ENCODE measurements at places on chromosomes 2 and 18. TPM values are rescaled to one million over a fixed set of nuclear protein-coding genes. Genes with fewer than 3 reads are reported as not detected.

DRC1 gene
- total RNA-seq: not detected

GRCh38 chr18:60915160-60915559 is 418.1 kb upstream of the CDH20 start:
- H3K36me3 ChIP-seq: no peaks in the 10 kb centered on the region
- no peaks in the 10 kb centered on the region for H3K4me1 ChIP-seq
- H3K27me3 ChIP-seq: no peaks in the 10 kb centered on the region
- no peak overlapping the region for H3K4me3 ChIP-seq

GRCh38 chr2:58700591-58700990 is 459.5 kb upstream of the FANCL start:
- H3K4me1 ChIP-seq: peaks cover 1% of the 10 kb centered on the region
- DNase-seq: no peak
- no peak overlapping the region for H3K27ac ChIP-seq
- H3K27me3 ChIP-seq: peaks cover 8% of the 10 kb centered on the region

DNA sequence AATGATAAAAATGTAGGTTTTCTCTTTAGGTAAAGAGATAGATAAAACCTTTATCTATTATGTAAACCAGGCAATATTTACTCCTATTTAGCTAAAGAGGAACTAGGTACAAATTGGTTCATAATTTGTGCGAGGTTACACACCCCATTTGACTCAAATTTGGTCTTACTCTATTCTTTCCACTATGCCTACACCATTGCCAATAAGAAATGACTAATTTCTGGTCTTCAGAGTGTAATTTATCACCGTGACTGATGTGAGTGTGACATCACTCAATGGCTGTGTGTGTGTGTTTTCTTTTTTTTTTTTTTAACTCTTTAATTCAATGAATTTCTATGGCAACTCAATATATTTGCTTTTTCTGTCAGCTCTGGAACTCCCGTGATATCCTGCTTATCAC is 955.8 kb downstream of the TDRD15 start:
- H3K27me3 ChIP-seq: no peaks in the 10 kb centered on the region
- no peak for DNase-seq
- no peak overlapping the region for H3K27ac ChIP-seq

ABCG8 gene
- total RNA-seq: not detected

DNA sequence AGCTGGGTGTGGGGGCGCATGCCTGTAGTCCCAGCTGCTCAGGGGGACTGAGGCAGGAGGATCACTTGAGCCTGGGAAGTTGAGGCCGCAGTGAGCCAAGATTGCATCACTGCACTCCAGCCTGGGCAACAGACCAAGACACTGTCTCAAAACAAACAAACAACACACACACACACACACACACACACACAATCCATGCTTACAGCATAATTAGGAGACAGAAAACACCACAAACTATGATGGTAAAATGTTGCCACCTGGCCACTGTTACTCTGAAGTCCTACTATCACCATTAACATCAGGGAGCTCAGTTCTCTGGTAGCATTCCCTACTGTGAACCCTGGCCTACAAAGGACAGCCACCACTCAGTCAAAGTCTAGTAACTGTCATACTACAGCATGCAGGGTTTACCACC is 18.3 kb downstream of the DNPEP start:
- H3K4me3 ChIP-seq: no peak overlapping the region
- peaks cover 6% of the 10 kb centered on the region for H3K36me3 ChIP-seq
- no peaks in the 10 kb centered on the region for H3K4me1 ChIP-seq
- no peak for DNase-seq
- no peaks in the 10 kb centered on the region for H3K27me3 ChIP-seq

DCDC2C gene
- total RNA-seq: not detected

DNA sequence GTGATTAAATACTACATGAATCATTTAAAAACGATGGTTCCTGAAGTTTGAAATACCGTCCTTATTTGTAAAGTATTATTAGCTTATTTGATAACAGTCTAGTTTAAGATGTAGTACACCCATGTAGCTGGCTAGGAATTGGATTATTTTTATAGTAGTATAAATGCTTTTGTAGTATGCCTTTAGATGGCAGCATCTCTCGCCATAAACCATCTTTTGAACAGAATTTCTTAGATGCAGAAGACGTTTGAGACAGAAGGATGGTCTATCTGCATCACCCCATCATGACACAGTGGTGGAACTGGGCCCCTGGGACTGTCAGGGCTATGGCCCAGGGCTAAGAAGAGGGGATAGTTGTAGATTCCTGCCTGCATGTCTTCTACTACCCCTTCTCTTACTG is 152.7 kb downstream of the WDSUB1 start:
- H3K27ac ChIP-seq: no peak overlapping the region
- no peaks in the 10 kb centered on the region for H3K36me3 ChIP-seq
- H3K4me3 ChIP-seq: no peak overlapping the region
- H3K27me3 ChIP-seq: no peaks in the 10 kb centered on the region
- H3K4me1 ChIP-seq: peaks cover 6% of the 10 kb centered on the region
- DNase-seq: no peak

KCNIP3 gene
- not detected for total RNA-seq

GRCh38 chr2:96258166-96259022 is 7.4 kb downstream of the TMEM127 start:
- H3K27ac ChIP-seq: peak overlapping the region; percentile 43
- no peak for DNase-seq
- no peaks in the 10 kb centered on the region for H3K27me3 ChIP-seq
- peaks cover 32% of the 10 kb centered on the region for H3K4me1 ChIP-seq
- no peak overlapping the region for H3K4me3 ChIP-seq

- peaks cover 11% of the 10 kb centered on the region for H3K36me3 ChIP-seq
- H3K27me3 ChIP-seq: no peaks in the 10 kb centered on the region
- no peak overlapping the region for H3K4me3 ChIP-seq
- DNase-seq: no peak
- no peak overlapping the region for H3K27ac ChIP-seq
- H3K4me1 ChIP-seq: peaks cover 5% of the 10 kb centered on the region
Measured at GRCh38 chr2:43515807-43516497, 79.9 kb downstream of the THADA start.

GRCh38 chr18:39561126-39561525 is 1995.5 kb upstream of the CELF4 start:
- H3K4me1 ChIP-seq: no peaks in the 10 kb centered on the region
- no peak overlapping the region for H3K27ac ChIP-seq
- no peaks in the 10 kb centered on the region for H3K27me3 ChIP-seq
- DNase-seq: no peak
- no peaks in the 10 kb centered on the region for H3K36me3 ChIP-seq
- H3K4me3 ChIP-seq: no peak overlapping the region

DNA sequence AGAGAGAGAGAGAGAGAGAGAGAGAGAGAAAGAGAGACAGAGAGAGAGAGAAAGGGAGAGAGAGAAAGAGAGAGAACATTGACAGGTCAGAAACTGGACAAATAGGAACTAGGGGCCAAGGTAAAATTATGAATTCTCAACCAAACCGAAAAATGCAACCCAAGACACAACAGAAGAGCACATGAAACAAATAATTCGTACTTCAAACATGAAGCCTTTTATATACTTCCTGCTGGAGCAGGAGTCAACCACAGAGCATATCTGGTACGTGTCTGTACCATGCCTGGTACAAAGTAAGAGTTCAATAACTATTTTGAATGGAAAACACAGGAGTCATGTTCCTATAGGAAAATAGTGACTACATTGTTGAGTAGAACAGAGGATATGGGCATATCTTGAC is 6.5 kb upstream of the VPS54 start:
- DNase-seq: no peak
- H3K36me3 ChIP-seq: no peaks in the 10 kb centered on the region

HS1BP3 gene
- total RNA-seq: 14.8 TPM

- H3K27ac ChIP-seq: no peak overlapping the region
- no peak for DNase-seq
- peaks cover 13% of the 10 kb centered on the region for H3K27me3 ChIP-seq
- no peaks in the 10 kb centered on the region for H3K36me3 ChIP-seq
- no peaks in the 10 kb centered on the region for H3K4me1 ChIP-seq
Measured at GRCh38 chr2:120393456-120393855, 47.5 kb downstream of the INHBB start.

KATNAL2 gene
- 0.43 TPM for total RNA-seq

DNA sequence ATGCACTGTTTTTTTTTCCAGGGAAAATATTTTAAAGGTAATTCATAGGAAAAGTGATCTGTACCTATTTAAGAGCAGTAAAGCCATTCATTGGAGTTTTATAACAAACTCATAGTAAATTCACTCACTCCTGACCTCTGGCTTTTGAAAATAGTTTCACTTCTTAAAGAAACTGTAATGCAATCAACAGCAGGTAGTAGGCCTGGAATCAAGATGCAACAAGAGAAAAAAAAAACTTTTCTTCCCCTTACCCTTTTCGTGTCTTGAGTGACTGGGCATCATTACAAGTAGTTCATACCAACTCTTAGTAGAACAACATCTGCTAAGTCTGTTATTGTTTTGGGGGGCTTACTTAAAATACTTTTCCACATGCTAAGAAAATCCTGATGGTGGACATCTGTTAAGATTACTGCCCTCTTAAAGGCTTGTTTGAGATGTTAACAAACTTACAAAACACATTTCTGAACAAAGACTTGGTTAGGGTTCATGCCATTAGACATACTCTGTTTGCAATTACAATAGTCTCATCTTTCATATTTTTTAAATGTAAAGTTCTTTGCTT is 164.1 kb upstream of the FOSL2 start:
- peaks cover 23% of the 10 kb centered on the region for H3K36me3 ChIP-seq
- H3K4me3 ChIP-seq: no peak overlapping the region
- H3K27me3 ChIP-seq: no peaks in the 10 kb centered on the region
- no peak overlapping the region for H3K27ac ChIP-seq

RESP18 gene
- not detected for total RNA-seq

HOXD10 gene
- total RNA-seq: not detected

- no peaks in the 10 kb centered on the region for H3K4me1 ChIP-seq
- H3K36me3 ChIP-seq: no peaks in the 10 kb centered on the region
- no peak for DNase-seq
- H3K27me3 ChIP-seq: no peaks in the 10 kb centered on the region
Measured at GRCh38 chr18:51716277-51716676, 518.8 kb upstream of the MEX3C start.

DNA sequence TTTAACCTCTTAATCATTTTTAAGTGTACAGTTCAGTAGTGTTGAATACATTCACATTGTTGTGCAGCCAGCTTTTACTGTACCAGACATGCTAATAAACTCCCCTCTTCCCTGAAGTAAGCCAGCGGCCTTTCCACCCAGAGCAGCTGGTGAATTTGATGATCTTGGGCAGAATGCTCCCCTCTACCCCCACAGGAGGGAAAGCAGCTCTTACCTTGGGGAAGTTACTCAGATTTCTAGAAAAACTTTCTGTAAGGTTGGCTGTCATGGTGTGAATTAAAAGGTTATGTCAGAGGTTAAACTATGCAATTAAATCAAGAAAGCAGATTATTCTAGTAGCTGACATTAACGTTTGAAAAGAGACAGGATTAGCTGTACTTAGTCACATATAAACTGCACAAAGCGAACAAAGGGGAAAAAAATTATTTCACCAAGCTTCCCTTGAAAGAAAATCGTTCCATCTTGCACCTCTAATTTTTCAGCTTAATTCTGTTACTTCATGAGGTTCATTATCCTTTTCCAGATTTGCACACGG is 398.5 kb upstream of the NRP2 start:
- H3K27me3 ChIP-seq: no peaks in the 10 kb centered on the region
- no peak overlapping the region for H3K27ac ChIP-seq
- no peak overlapping the region for H3K4me3 ChIP-seq
- no peak for DNase-seq

DNA sequence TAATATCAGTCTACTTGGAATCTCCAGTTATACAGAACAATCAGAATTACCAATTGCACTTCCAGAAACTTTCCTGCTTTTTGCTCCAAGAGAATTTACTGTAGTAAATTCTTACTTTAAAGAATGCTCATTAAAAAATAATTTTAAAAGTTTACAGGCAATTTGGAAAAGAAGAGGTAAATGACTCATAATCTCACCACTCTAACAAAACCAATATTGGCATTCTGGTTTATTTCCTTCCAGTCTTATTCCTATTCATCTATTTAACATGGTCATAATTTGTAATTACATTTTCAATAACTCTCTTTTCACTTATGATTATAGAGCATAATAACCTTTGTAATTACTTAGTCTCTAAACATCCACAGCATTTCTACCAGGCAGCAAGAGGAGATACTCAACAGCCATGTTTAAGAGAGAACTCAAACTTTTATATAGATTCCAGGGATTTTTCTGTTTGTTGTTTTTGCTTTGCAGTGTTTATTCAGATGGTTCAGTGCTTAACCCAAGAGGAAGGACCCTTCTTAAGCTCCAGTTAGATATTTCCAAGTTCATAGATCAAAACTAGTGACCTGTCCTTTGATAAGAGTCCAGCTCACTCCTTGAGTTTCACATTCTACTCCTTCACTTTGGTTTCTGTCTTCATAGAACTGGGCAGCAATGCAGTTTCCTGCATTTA is 464.7 kb downstream of the TXNL1 start:
- no peak overlapping the region for H3K27ac ChIP-seq
- no peaks in the 10 kb centered on the region for H3K4me1 ChIP-seq
- H3K4me3 ChIP-seq: no peak overlapping the region
- DNase-seq: no peak

DNA sequence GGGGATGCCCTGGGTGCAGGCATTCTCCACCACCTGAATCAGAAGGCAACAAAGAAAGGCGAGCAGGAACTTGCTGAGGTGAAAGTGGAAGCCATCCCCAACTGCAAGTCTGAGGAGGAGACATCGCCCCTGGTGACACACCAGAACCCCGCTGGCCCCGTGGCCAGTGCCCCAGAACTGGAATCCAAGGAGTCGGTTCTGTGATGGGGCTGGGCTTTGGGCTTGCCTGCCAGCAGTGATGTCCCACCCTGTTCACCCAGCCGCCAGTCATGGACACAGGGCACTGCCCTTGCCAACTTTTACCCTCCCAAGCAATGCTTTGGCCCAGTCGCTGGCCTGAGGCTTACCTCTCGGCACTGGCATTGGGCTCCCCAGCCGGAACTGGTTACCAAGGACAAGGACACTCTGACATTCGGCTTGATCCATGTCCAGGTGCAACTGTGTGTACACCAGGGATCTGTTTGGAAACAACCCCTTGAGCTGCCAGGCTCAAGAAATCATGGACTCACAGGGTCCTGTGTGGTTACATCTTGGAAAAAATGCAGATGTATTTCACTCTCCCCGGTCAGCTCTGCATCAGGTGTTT is 31.8 kb downstream of the SLC1A4 start:
- peaks cover 26% of the 10 kb centered on the region for H3K36me3 ChIP-seq
- peaks cover 12% of the 10 kb centered on the region for H3K4me1 ChIP-seq
- H3K27me3 ChIP-seq: no peaks in the 10 kb centered on the region
- H3K27ac ChIP-seq: no peak overlapping the region
- DNase-seq: no peak
- no peak overlapping the region for H3K4me3 ChIP-seq

- H3K27me3 ChIP-seq: no peaks in the 10 kb centered on the region
- no peak overlapping the region for H3K4me3 ChIP-seq
- peaks cover 3% of the 10 kb centered on the region for H3K4me1 ChIP-seq
- peaks cover 19% of the 10 kb centered on the region for H3K36me3 ChIP-seq
Measured at GRCh38 chr18:23277399-23277798, 142.1 kb downstream of the CABLES1 start.

ITGB6 gene
- total RNA-seq: not detected

GRCh38 chr2:30947686-30948085 is 140.4 kb upstream of the CAPN13 start:
- no peak overlapping the region for H3K4me3 ChIP-seq
- no peaks in the 10 kb centered on the region for H3K4me1 ChIP-seq
- H3K27ac ChIP-seq: no peak overlapping the region
- no peaks in the 10 kb centered on the region for H3K36me3 ChIP-seq
- H3K27me3 ChIP-seq: no peaks in the 10 kb centered on the region

GPAT2 gene
- total RNA-seq: 15.0 TPM

STARD7 gene
- 114 TPM for total RNA-seq

CIB4 gene
- total RNA-seq: not detected

GRCh38 chr2:7020059-7020458 is 102.8 kb downstream of the RNF144A start:
- H3K27ac ChIP-seq: no peak overlapping the region
- H3K4me3 ChIP-seq: no peak overlapping the region
- no peaks in the 10 kb centered on the region for H3K27me3 ChIP-seq
- no peak for DNase-seq
- H3K36me3 ChIP-seq: peaks cover 23% of the 10 kb centered on the region
